Activated CD4-positive, alpha-beta T cell treated with anti-CD3 and anti-CD28 coated beads, Interleukin-2, amount 10 ng/mL, durations not matched to agents 7 days and 5 days (primary cell): ENCODE measurements at places on chromosomes 3 and 15. TPM values are rescaled to one million over a fixed set of nuclear protein-coding genes. Genes with fewer than 3 reads are reported as not detected.

The GOLGA8O gene
- 7.2 TPM for total RNA-seq

The AMIGO3 gene
- total RNA-seq, result not detected

The HYAL3 gene
- 10.9 TPM for total RNA-seq

DNA sequence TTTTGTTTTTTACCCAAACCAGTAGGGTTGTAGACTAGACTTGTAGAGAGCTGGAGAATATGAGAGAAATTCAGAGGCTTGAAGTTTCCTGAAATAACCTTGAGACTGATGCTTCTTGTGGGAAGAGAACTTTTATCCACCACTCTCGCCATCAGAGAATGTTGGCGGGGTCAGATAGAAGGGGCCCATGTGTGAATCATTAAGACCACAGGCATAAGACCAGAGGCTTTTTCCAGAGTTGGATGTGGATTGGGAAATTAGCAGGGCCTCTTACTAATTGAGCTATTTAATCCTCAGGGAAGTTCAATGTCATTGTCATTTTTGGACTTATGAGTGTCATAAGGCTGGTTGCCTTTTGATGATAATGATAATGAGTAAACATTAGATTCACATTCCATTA is 246.9 kb upstream of the THRB start:
- DNase-seq, result no peak

DNA sequence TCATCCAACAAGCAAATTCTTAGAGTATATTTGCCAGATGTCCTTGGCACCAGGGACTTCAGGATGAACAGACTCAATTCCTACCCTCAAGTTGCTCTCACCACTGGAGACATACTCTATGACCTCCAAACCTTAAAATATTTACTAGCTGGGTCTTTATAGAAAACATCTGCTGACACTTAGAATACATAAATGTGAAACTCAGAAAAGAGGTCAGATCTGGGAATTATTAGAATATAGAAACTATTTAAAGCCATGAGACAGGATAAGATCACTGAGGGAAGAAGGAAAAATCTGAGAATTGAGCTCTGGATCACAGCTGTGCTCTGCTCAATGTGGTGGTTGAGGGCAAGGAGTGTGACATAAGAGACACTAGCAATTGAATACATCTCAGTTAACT is 695.4 kb upstream of the UBE2E2 start:
- no peak for DNase-seq

GRCh38 chr3:149179220-149179619 is 42.4 kb downstream of the CP start:
- no peak for DNase-seq
